ENCODE measurements at places on chromosomes 1 and 21. TPM values are rescaled to one million over a fixed set of nuclear protein-coding genes. Genes with fewer than 3 reads are reported as not detected.

Gene SLC45A1
- 1.1 TPM for polyA plus RNA-seq

Gene OR10J1
- polyA plus RNA-seq = not detected

Gene PLOD1
- 22.4 TPM for polyA plus RNA-seq

- peak; percentile 49 for DNase-seq
Measured at GRCh38 chr1:21663951-21664805, 5.0 kb downstream of the RAP1GAP start.

Gene S100A6
- 77.5 TPM for polyA plus RNA-seq

- no peak for DNase-seq
Measured at GRCh38 chr1:190296453-190296852, 181.2 kb downstream of the BRINP3 start.

- no peak for DNase-seq
Measured at GRCh38 chr1:97271916-97272788, 550.6 kb downstream of the PTBP2 start.

DNA sequence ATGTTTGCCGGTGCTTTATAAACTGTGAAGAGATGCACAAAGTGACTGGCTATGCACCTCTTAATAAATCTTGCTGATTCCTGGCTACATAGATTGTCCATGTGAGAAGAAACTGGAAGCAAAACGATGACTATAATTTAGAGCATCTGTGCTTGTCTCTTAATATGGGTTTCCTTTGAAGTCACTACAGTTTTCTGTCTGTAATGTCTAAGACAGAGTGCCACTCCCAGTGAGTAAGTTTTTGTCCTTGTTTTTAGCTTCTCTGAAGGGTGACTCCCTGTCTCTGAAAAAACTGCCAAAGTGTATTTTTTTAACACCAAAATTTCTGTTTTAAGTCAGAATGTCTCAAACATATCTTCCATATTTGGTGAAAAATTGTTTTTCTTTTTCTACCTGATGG is 175.1 kb downstream of the FASLG start:
- no peak for DNase-seq

DNA sequence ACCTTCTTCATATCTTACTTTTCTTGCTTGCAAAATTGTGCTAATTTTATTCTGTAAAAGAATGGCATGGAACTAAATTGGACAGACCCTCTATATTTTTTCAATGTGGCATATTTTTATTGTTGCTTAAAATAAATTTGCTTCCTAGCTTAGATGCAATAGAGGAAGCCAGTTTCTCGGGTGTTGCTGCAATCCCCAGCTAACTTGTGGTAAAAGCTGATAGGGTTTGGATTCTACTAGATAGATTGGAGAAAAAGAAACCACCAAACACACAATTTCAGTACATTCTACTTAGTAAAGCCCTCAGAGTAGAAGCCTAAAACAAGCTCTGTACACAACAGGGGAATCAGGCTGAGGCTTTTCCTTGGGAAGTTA is 49.5 kb upstream of the GCLM start:
- DNase-seq = no peak

DNA sequence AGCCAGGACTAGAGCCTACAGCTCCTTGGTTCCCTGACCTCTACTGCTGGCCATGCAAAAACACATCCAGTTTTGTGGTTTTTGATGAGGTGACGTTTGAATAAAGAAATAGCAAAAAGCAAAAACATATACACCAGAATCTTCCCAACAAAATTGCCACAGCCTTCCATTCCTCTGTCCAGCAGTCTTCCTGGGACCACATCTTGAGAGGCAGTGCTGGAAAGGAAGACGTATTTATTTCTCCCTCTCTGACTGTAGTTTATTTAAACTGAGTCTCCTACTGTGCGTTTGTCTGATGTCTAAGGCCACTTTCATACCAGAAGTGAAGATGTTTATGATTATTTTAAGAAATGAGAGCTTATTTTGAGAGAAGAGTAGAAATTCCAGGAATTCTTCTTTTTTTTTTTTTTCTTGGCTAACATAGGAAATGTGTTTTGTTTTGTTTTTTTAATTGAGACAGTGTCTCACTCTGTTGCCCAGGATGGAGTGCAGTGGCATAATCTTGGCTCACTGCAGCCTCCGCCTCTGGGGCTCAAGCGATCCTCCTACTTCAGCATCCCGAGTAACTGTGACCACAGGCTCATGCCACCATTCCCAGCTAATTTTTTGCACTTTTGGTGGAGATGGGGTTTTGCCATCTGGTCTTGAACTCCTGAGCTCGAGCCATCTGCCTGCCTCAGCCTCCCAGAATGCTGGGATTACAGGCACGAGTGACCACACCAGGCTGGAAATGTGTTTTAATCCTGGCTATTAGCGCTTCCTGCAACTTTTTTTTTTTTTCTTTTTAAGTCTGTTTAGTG is 118.5 kb downstream of the ITSN1 start:
- DNase-seq = no peak

DNA sequence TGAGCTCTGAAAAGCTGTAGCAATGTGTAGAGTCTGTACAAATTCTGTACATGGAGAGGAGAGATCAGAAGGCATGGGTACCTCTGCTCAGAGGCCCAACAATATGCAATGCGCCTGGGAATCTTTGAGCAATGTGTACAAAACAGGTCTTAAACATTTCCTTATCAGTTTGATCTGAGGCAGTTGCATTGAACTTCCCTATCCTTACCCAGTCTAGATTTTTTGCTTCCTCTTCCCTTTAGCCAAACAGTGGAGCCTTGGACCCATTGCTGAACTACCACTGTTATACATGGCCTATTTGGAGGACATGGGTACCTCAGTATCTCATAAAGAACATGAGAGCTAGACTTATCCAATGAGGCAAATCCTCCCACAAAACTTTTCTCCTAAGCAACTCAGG is 12.6 kb upstream of the MNDA start:
- no peak for DNase-seq

Gene PTPRF
- polyA plus RNA-seq = 52.4 TPM

- DNase-seq = peak; percentile 27
Measured at GRCh38 chr1:26305667-26306289, 658 bp downstream of the UBXN11 start.

Gene KRTAP13-2
- not detected for polyA plus RNA-seq

GRCh38 chr1:99177465-99177864 is 86.8 kb upstream of the PLPPR4 start:
- no peak for DNase-seq

Gene RPE65
- not detected for polyA plus RNA-seq

DNA sequence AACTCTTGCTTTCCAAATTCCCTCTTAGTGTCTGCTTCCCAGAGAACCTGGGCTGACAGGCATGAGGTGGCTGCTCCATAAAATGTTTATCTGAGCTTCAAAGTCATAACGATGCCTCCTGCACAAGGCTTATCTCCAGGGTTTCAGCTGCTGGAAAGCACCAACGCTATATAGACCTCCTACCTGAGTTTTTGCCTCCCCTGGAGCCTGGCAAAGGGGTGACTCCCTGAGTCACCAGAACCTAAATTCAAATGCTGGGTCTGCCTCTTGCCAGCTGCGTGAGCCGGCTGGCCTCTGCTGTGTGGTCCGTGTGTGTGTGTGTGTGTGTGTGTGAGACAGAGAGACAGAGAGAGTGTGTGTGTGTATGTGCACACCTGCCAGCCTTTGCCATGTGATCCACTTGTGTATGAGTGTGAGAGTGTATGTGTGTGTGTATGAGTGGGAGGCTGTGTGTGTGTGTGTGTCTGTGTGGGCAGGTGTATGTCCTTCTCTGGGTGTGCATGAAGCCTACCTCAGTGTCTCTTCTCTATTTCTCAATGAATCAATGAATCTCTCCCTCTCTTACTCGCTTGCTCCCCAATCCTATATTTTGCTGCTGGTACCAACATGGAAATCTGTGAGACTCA is 714.9 kb downstream of the MATN1 start:
- no peak for DNase-seq

DNA sequence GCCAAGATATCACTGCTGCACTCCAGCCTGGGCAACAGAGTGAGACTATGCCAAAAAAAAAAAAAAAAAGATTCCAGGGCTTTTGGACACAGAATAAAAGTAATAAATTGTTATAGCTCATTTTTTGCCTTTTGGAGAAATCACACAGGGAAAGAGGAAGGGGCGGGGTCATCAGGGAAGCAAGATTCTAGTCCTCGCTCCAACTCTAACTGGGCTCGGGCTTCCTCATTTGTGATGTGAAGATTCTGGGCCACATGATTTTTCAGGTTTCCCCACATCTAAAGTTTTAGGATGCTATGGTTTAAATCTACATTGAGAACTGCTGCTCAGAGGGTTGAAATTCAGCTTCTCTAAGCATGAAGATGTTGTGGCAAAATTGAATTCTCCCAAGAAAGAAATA is 179.3 kb upstream of the PLXNA2 start:
- no peak for DNase-seq

- DNase-seq = no peak
Measured at GRCh38 chr1:234395297-234395696, 22.0 kb downstream of the COA6 start.

GRCh38 chr1:77394166-77394565 is 112.3 kb downstream of the AK5 start:
- no peak for DNase-seq

DNA sequence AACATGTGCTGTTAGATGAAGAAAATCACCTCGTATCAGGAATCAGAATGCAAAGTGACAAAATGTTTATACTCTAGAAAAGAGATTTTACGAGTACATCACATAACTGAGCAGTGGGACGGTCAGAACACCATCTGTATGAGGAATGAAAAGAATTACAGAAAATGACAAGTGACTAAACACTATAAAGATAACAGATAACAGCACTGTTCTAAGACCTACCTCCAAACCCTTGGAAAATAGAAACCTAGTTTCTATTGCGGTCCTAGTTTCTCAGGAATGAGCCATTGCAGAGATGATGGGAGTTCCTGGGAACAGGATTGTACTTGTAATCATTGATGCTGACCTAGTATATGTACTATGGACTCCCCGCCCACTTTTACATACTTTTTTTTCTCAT is 839.4 kb upstream of the ADAMTS5 start:
- DNase-seq = no peak
